ENCODE measurements at places on chromosomes 7 and 10. TPM values are rescaled to one million over a fixed set of nuclear protein-coding genes. Genes with fewer than 3 reads are reported as not detected.

The JAKMIP3 gene
- 0.23 TPM for total RNA-seq

The FKBP6 gene
- not detected for total RNA-seq

The SLC18A3 gene
- total RNA-seq, result not detected

DNA sequence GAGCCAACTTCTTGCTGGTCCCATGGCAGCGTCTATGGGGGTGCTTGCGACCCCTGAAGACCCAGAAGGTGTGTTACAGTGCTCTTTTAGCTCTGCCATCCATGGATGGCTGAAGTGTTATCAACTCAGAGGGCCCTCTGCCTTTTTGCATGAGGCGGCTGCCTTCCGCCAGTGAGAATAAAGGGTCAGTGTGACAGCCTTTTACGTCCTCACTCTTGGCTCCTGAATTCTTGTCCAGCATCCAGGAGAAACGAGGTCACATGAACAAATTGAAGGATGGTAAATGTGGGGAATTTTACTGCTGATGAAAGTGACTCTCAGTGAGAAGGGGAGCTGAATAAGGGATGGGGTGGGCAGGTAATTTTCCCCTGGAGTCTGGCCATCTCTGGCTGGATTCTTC is 24.1 kb downstream of the SSMEM1 start:
- no peak for DNase-seq

DNA sequence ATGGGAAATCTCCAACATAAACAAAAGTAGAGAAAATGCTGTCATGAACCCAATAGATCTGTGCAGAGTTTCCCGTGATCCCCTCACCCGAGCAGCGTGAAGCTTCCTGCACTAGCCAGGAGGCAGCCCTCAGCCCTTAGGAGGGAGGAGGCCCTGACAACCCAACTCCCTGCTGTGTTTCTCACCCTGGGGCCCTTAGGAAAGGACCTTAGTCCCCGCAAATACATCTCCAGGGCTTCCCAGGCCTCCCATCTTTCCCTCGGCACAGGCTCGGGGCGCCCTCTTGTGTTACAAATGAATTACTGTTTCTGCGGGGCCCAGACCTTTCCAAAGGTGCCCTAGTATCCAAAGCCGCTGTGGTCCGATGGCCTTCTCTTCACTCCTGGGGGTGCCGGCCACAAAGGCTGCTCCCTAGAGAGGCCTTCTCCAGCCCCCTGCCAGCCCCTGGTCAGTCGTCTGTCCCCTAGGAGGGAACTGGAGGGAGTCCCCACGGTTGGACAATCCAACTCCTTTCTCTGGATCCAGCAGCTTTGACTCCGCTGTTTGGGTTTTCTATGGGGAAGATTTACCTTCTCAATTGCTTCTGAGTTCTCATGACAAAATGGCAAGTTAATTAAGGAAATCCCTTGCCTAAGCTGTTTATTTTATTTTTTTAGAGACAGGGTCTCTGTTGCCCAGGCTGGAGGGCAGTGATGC is 49.9 kb upstream of the SH2B2 start:
- DNase-seq, result peak; percentile 82

DNA sequence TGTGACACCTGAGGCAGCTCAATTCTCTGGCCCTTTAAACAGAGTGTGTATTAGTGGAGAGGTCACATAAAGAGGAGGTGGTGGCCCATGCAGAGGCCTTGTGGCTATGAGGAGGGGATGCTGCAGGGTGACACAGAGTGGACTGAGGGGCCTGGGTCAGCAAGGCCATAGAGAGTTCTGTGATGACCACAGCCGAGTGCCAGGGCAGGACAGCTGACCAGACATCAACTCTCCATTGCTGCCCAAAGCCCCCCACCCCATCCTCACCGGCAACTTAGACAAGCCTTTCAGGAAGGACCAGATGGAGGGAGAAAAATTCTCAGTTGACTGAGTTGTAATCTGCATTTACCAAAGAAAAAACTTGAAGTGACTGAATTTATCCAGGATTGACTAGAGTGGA is 378.1 kb downstream of the RPS24 start:
- DNase-seq, result no peak

DNA sequence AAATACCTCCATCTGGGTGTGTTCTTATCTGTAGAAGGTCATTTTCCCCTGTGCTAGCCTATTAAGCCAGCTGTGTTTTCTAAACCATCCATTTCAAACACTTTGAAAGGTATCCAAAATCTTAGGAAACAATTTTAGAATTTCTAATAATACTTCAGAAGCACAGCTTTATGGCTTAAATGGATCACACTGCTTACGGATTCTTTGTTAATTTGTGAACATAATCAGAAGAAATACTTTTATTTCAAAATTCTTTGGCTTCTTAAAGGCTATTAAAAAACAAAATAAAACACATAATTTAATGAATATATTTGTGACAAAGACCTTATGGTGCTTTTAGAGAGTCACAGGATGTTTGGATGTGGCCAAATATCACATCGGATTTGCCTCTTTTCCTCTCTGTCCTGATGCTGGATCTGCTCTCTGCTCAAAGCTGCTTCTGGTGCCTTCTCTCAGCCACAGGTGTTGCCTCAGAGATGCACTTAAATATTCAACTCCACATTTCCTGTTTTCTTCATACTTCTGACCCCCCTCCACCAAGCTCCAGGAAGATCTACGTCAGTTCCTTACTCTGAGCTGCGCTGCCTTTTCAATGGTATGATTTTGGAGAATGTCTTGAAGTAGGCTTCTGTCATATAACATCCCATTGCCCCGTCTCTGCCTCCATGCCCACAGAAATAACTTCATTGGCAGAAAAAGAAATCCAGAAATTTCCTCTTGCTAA is 230.6 kb downstream of the MLLT10 start:
- no peak for DNase-seq

- peak; percentile 61 for DNase-seq
Observed at GRCh38 chr7:112484671-112485167, 3.9 kb downstream of the LSMEM1 start.

GRCh38 chr7:116630357-116630756 is 41.6 kb upstream of the MET start:
- no peak for DNase-seq

GRCh38 chr10:105328503-105329133 is 687.5 kb downstream of the SORCS3 start:
- no peak for DNase-seq

GRCh38 chr7:55548295-55548731 is 24.0 kb downstream of the VOPP1 start:
- DNase-seq, result no peak

DNA sequence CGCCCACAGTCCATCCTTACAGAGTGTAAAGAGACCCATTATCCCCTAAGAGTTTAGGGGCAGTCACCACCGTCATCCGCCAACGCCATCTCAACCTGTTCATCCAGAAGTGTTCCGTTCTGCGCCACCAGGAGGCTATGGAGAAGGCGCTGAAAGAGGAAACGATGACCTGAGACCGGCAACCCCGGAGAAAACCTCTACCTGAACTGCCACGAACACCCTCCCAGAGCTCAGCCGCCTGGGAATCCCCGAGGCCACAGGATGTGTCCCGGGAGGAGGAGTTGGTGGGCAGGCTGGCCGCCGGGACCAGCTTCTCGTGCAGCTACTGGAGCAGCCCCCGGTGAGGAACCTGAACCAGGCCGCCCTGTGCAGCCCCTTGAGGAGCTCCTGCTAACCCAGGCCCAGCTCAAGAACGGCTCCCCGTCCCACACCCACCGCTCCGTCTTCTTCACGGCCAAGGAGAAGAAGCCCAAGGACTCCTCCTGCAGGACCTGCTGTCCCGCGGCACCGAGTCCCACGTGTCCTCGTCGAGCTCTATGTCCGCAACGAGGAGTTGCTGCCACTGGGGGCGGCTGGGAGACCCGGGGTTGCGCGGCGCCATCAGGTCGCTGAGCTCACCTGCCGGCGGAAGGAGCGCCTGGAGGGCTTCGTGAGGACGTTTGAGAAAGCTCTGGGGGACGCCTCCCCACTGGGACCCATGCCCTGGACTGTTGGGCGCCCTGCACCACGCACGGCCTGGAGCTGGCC is 21.1 kb upstream of the LANCL2 start:
- no peak for DNase-seq

DNA sequence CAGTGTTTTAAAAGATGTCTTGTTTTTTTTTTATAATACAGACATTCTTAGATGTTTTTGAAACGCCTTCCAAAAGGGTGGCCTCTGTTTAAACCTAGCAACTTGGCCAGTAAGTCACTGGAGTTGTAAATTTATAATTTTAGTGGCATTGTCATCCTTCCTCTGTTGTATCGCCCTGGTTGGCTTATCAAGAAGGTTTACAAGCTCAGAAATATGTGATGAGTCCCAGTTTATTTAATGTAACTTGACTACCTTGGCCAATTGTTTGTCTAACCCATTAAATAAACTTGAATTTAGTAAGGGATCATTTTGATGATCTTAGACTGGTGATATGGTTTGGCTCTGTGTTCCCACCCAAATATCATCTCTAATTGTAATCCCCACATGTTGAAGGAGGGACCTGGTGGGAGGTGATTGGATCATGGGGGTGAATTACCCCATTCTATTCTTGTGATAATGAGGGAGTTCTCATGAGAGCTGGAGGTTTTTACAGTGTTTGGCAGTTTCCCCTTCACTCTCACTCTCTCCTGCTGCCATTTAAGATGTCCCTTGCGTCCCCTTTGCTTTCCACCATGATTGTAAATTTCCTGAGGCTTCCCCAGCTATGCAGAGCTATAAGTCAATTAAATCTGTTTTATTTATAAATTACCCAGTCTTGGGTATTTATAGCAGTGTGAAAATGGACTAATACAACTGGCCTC is 13.4 kb upstream of the NT5C3A start:
- no peak for DNase-seq

- DNase-seq, result no peak
Observed at GRCh38 chr10:125299461-125299860, 139.1 kb upstream of the CTBP2 start.

GRCh38 chr7:158447506-158448171 is 140.0 kb downstream of the PTPRN2 start:
- no peak for DNase-seq

GRCh38 chr7:29865526-29865925 is 59.2 kb downstream of the WIPF3 start:
- peak; percentile 61 for DNase-seq
